ENCODE measurements at places on chromosomes 2 and 18. TPM values are rescaled to one million over a fixed set of nuclear protein-coding genes. Genes with fewer than 3 reads are reported as not detected.

DNA sequence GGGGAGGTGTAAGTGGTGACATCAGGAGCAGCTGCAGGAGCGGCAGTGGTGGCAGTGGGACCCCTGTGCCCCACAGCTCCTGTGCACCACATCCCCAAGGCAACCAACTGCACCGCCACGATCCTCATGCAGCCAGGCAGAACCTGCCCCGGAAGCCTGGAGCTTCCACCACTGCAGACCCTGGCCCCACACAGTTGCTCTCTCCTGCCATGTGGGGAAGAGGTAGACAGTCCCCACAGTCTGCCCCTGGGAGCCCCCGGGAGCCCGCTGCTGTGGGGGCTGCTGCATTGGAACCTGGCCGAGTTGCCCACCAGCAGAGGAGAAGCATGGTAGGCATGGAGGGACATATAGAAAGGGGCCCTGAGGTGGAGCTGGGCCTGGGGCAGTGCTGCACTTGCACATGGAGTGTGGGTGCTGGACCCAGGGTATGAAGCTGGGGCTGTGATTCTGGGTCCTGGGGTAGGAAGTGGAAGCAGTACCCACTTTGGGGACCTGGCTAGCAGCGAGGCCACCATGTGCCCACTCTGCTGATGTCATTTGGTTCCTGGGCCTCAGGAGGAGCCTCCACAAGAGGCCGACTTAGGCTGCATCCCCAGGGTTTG is 623.3 kb upstream of the LRRTM4 start:
- no peak for DNase-seq

GRCh38 chr2:9280224-9280623 is 73.6 kb downstream of the ASAP2 start:
- no peak for DNase-seq

The SPP2 gene
- 0.30 TPM for polyA plus RNA-seq

- DNase-seq, result no peak
These were observed 60.7 kb downstream of the SDC1 start for GRCh38 chr2:20164061-20164733.

DNA sequence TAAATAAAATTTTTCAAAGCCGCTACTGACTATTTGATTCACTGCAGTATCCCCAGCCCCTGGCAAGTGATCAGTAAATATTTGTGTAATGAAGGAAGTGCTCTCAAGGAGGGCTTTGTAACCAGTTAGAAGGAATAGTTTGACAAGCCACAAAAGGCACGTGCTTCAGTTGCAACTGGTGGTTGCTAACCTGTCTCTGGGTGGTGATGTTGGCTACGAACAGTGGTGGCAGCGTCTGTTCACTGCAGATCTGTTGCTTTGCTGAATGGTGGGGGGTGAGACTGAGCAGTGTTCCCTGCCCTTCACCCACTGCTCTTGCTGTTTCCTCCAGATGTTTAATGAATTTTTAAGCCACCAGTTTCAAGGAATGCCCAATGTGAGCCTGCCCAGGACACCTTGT is 73.9 kb upstream of the SIX2 start:
- DNase-seq, result no peak

GRCh38 chr18:28164771-28165483 is 12.0 kb downstream of the CDH2 start:
- no peak for DNase-seq

DNA sequence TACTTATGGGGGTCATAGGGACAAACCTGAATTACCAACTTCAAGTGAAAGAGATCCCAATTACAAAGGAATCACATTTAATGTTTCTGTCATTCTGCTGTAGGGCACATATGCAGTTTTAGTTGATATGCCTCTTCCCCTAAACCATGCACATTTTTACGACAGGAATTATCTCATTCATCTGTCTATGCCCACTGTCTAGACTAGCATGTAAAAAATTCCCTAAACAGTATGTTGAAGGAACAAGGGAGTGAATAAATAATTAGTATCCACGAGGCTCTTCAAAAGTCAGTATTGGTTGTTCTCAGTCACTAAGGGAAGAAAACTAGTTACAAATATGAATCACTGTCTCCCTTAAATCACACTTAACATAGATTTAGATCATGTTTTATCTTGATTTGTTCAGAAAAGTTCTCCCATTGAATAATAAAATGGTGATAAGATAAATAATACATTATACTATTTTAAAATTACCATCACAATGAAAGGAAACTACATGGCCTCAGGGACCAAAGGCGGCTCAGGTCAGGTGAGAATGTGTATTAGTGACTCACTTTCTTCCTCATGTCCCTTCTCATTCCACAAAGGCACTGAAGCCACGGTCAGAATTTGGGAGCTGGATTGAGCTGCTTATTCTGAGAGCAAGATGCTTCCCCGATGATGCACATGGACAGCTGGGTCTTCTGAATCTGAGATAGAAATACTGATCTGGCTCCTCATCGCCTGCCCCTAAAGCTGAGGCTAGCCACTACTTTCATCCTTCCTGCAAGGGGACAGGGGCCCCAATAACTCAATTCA is 29.1 kb downstream of the DYM start:
- DNase-seq, result no peak

GRCh38 chr2:88179228-88179679 is 9.1 kb downstream of the THNSL2 start:
- DNase-seq, result no peak

The SGO2 gene
- 2.8 TPM for polyA plus RNA-seq

GRCh38 chr2:66897181-66897580 is 462.3 kb downstream of the MEIS1 start:
- no peak for DNase-seq

The ALKAL2 gene
- not detected for polyA plus RNA-seq

The RESP18 gene
- polyA plus RNA-seq, result not detected

DNA sequence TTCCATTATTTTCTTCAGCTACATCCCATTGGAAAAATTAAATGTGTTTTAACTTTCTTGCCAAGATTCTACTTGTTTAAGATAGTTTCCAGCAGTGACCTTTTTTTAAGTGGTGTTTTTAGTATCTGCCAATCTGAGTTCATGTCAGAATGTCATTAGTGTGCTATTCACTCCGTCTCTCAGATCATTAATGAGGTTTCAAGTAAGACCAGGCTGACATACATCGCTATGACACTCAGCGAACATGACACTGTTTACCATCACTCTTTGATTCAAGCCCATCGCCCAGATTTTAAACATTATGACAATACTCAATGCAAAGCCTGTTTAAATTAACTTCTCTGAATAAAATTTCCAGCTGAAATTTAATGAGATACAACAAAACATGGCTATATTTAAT is 272.0 kb upstream of the KYNU start:
- DNase-seq, result no peak

The C2orf66 gene
- 0.71 TPM for polyA plus RNA-seq

GRCh38 chr2:128394007-128394730 is 75.5 kb upstream of the HS6ST1 start:
- DNase-seq, result no peak

- DNase-seq, result no peak
These were observed 670 bp downstream of the KCNIP3 start for GRCh38 chr2:95297639-95298395.

DNA sequence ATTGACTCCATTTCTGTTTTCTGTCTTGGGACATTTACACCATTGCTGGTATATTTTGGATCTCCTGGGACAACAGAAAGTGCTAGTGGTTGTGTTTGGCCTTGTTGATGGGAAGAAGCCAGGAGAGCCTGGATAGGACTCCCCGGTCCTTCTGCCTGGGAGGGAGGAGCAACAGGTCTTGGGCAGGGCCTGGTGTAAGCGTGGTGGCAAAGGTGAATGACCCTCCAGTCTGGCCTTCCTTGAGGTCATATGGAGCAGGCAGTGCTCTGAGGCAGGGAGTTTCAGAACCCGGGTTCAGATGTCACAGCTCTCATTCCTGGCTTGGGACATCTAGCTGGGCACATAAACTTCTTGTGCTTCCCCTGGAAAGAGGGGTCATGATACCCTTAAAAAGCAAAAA is 56.0 kb upstream of the RBM44 start:
- DNase-seq, result no peak

- no peak for DNase-seq
These were observed 7.6 kb upstream of the METTL21A start for GRCh38 chr2:207632575-207633493.

The MOGAT1 gene
- not detected for polyA plus RNA-seq

DNA sequence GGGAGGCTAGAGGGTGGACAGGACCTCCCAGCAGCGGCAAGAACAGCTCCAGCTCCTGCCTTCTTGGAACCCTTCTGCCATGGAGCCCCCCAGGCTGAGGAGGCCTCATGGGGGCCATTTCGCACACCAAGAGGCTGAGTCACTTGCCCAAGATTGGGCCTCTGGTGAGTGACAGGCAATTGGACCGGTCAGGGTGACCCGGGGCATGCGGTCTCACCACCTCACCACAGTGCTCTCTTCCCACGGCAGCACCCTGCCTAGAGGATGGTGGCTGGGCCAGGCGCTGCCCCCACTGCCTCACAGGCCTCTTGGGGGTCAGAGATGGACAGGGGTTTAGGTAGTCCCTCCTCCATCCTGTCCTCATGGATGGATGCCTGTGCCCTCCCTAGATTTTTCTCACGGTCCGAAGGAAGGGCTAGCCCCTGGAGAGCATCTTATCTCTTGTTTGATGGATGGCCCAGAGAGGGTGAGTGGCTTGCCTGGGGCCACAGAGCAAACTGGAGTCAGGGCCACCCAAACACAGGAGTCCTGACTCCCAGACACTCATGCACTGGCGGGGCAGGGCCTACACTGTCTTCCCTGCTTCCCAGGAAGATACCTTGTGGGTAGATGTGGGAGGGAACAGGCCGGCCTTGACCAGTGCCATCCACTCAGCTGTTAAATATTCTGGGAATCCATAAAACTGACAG is 119.2 kb downstream of the INHBB start:
- no peak for DNase-seq

DNA sequence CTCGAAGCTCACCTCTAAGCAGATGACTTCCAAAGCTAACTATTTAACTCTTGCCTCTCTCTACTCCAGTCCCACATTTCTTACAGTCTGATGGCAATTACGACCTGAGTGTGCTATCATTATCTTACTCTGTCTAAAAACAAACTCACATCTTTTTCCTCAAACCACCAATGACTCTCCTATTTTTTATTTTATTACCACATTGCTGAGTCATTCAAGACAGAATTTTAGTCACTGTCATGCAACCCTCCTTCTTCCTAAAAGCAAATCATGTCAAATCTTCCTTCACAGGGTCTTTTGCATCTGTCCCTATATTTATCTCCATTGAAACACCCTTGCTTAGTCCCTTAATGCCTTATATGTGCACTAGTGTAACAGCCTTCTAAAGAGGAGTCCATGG is 34.6 kb upstream of the C2orf15 start:
- DNase-seq, result no peak

- DNase-seq, result no peak
These were observed 147.9 kb downstream of the LNPK start for GRCh38 chr2:175854129-175854528.

GRCh38 chr2:236209535-236209934 is 41.3 kb upstream of the GBX2 start:
- DNase-seq, result no peak

- peak; percentile 12 for DNase-seq
These were observed 273.6 kb upstream of the NRP2 start for GRCh38 chr2:205408696-205409095.

DNA sequence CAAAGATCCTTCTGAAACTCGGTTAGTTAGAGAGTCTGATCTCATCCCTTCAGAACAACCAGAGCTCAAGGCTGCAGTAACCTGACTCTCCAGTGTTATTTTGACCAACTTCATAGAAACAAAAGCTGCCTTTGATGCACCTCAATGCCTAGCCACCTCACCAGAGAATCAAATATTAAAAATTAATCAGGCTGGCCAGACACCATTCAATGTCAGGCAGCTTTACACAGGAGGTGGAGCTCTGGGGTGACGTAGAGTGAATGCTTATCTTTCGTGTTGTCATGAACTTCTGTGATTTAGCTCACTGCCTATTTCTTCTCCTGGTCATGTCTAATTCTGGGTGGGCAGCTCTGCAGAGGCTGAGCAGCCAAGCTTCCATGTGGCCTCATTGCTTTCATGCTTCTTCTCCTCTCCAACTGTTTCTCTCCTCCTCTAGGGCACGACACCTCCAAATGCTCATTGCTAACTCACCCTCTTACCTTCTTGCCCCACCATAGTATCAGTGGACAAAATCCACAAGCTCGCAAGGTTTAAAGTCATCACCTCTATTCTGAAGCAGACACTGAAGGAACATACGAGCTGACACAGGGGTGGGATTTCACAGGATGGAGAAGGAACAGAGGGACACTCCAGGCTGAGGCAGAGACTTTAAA is 39.4 kb downstream of the AAK1 start:
- DNase-seq, result no peak

GRCh38 chr2:43402002-43402401 is 175.6 kb upstream of the ZFP36L2 start:
- no peak for DNase-seq

- no peak for DNase-seq
These were observed 42.2 kb upstream of the THOC1 start for GRCh38 chr18:310042-310441.

- DNase-seq, result peak; percentile 27
These were observed 124.7 kb downstream of the ICOS start for GRCh38 chr2:204061241-204061640.

The CSRNP3 gene
- 2.4 TPM for polyA plus RNA-seq

GRCh38 chr18:45775241-45775676 is 50.2 kb upstream of the SIGLEC15 start:
- DNase-seq, result peak; percentile 55

The C2orf81 gene
- 1.2 TPM for polyA plus RNA-seq

The MYO3B gene
- not detected for polyA plus RNA-seq

DNA sequence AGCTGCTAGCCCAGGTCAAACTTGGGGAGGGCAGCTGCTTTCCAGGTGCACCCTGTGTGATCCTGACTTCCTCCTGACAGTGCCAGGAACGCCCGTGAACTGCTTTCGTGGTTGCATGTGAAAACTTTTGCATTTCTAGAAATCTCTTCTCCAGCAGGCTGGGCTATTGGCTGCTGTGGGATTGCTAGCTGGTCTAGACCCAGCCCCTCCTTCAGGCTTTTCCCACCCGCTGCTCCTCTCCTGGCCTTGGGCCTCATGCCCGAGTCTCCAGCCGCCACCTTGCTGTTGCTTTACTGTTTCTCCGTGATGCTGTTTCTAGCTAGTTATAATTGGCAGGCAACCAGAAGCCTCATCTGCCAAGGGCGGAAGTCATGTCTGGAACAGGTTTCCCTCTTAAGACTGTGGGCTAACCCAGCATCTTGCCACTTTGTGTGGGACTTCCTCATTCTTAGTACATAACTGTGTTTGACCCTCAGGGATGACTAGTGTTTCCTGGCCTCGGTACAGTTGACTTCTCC is 27.0 kb upstream of the MGAT4A start:
- no peak for DNase-seq

- DNase-seq, result no peak
These were observed 183.1 kb downstream of the PTPRM start for GRCh38 chr18:7750095-7750663.

- DNase-seq, result no peak
These were observed 126.9 kb upstream of the DLGAP1 start for GRCh38 chr18:4581966-4582365.
